ENCODE measurements at places on chromosomes 2 and 18.

DNA sequence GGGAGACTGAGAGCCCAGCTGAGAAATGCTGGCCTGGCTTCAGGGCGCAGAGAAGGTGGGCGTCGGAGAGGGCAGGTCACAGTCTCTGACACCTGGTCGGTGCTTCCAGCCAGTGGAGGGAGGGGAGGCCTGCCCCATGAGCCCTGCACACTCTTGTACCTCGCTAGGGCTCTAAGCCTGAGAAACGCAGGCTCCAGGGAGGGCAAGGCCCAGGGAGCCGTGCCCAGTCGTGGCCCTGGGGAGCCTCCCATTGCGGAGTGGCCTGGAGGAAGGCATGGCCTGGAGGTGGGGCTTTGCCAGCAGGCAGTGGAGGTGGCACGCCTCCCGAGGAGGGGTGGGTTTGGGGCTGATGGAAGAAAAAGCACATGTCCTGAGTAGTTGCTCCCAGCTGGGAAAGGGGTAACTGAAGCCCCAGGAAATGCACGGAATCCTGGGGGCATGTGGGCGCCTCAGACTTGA is 39.0 kb downstream of the MTERF4 start:
- peak; percentile 53 for DNase-seq

GRCh38 chr2:134739879-134740301 is 21.1 kb upstream of the TMEM163 start:
- DNase-seq, result no peak

DNA sequence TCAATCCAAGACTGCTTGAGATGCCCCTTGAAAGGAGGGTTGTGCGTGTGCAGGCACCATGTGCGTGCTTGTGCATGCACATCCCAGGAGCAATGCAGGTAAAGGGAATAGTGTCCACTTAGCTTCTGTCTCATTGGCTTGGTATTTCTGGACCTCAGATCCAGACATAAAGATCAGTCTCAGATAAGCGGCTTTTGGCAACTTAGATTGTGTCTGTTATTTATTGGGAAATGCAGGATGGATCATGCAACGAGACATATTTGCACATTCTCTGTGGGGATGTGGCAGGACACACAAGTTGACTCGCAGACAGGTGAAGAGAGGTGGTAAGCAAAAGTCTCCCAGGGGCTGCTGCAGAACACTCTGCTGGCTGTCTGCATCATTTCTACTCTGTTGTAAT is 67.9 kb downstream of the SETBP1 start:
- DNase-seq, result no peak

GRCh38 chr2:20960003-20960402 is 83.9 kb downstream of the APOB start:
- DNase-seq, result no peak

DNA sequence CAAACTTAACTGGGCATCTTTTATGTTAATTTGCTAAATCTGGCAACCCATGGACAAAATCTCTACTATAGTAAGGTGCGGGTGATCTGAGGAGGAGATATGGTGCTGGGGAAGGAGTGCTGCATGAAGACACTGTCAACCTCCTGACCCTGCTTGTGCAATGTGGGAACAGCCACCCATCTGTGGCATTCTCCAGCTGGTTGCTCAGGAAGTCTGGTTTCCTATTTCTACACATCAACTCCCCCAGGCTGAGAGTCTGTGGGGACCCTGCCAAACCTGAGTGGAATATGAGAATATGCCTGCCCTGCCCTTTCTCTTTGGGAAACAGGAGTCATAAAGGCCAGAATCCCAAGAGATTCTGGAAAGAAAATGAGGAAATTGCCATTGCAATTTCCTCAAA is 60.1 kb upstream of the PAX3 start:
- no peak for DNase-seq

- no peak for DNase-seq
Observed at GRCh38 chr2:132965460-132965859, 295.5 kb upstream of the LYPD1 start.

DNA sequence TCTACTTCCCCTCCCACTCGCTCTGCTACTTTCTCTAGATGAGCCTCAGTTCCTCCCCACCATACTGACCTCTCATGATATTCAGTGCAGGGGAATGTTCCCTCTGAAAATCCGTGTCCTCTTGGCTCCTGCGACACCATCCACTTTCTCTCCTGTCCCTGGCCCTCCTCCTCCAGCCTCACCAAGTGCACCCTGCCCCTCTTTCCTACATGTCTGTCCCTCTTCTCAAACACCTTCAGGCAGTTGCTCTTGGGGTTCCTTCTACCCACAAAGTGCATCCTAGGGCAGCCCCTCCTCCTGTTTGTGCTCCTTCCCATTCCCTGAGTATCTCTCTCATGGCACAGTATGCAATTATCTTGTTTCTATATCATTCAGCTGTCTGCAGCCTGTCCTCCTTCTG is 246.4 kb upstream of the RAB6C start:
- no peak for DNase-seq

GRCh38 chr2:211654211-211654780 is 884.3 kb downstream of the ERBB4 start:
- no peak for DNase-seq

DNA sequence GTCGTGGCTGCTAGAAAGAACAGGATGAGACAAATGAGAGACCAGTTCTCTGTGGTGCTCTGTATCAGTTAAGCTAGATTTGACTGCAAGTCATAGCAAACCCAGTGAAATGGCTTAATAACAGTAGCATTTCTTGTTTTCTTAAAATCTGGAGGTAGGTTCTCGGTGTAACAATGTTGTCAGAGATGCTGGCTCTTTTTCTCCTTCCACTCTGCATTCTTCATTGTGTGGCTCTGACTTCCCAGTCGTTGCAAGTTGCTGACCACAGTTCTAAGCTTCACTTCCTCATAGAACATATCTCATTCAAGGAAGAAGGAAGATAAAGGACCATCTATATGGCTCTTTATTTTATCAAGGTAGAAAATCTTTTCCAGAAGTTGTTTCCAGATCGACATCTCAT is 7.9 kb upstream of the CKAP2L start:
- DNase-seq, result no peak

DNA sequence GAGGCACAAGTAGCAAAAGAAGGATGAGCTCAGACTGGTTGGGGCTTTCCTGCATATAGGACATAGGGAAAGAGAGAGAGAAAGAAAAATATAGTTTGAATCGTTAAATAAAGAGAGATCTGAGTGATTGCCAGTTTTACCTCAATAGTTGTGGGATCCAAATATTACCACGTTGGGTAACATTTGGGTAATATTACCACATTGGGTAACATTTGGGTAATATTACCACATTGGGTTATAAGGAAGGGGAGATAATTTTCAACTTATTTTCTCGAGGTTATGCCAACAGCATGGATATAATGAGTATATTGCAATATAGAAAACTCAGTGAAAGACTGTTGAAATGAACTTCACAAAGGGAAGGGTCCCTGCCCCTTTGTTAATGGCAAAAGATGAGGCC is 20.7 kb downstream of the SP140 start:
- DNase-seq, result no peak

DNA sequence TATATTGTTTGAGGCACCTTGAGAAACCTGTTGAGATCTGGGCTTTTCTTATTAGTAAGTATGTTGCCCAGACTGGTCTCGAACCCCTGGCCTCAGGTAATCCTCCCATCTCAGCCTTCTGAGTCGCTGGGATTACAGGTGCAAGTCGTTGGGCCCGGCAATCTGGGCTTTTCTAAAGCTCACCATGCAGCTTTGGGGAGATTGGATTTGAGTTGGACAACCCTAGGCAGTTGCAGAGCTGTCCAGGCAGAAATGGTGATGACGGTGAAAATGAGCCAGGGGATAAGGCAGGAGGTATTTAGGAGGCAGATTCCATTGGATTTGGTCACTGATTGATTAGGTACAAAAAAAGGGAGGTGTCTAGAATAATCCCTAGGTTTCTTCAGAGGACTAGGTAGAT is 16.2 kb downstream of the NEDD4L start:
- DNase-seq, result no peak

DNA sequence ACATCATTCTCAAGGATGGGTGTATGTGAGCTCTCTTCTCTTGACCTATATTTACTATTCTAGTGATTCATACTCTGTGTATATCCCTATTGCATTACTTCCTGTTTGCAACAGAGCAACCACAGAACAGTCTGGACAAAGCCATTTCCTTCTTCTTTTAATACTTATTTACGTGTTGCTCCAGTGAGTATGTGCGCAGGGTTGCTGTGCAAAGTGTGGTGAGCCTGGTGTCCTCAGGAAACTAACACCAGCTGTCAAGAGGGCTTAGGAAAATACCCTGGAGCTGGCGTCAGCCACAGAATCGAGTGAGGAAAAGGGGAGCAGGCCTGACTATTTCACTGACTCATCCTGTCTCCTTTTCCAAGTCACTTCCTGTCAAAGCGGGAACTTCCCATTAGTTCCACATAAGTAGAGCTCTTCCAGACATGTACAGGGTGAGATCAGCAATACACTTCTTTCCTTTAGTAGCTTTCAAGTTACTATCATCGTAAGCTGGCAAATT is 214.1 kb upstream of the COPS8 start:
- no peak for DNase-seq

DNA sequence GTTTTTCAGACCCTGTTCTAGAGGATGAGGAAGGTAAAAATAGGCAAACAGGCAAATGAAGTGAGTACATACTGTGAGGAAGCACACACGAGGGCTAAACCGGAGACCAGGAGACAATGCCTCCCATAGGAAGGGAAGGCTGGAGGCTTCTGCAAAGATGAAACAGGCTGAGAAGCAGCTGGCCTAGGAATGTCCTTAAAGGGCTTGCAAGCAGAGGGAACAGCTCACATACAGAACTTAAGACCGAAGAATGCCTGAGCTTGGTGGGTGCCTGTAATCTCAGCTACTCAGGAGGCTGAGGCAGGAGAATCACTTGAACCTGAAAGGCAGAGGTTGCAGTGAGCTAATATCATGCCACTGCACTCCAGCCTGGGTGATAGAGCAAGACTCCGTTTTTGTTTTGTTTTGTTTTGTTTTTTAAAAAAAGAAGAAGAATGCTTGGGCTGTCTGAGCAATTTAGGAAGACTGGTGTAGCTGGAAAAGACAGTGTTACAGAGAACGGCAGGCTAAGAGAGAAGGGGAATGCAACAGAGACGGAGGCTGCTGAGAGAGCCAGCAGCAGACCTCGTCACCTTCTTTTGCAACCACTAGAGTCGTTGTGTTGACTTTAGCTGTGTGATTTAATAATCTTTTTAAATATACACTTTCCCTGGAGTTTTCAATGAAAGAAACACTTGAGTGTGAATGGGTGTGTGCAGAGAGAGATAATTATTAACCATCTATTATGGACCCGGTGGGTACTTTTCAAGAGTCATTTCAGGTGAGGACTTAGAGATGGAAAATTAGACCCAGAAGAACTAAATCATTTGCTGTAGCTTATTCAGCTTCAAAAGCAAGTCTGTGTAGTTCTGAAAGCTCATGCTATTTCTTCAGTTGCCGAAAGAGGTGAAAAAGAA is 232.8 kb downstream of the GALR1 start:
- DNase-seq, result no peak

- no peak for DNase-seq
Observed at GRCh38 chr2:159773426-159773825, 24.6 kb downstream of the CD302 start.

DNA sequence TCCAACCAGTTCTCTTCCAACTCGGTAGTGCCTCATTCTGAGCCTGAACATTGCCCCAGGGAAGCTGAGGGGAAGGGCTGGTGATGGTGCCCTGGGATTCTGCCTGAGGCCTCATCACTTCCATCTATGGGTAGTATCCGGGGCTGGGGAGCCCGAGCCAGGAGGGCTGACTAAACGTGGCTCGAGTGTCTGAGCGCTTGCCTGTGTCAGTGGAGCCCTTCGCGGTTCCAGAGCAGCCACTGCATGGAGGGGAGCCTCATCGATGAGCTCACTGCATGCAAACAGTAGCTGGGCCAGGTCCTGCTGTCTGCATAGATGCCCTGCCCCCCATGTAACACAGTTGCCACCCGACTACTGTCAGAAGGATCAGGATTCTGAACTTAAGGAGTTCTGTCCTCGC is 129.3 kb downstream of the GLI2 start:
- no peak for DNase-seq

GRCh38 chr2:226754821-226755604 is 44.6 kb downstream of the IRS1 start:
- DNase-seq, result no peak

DNA sequence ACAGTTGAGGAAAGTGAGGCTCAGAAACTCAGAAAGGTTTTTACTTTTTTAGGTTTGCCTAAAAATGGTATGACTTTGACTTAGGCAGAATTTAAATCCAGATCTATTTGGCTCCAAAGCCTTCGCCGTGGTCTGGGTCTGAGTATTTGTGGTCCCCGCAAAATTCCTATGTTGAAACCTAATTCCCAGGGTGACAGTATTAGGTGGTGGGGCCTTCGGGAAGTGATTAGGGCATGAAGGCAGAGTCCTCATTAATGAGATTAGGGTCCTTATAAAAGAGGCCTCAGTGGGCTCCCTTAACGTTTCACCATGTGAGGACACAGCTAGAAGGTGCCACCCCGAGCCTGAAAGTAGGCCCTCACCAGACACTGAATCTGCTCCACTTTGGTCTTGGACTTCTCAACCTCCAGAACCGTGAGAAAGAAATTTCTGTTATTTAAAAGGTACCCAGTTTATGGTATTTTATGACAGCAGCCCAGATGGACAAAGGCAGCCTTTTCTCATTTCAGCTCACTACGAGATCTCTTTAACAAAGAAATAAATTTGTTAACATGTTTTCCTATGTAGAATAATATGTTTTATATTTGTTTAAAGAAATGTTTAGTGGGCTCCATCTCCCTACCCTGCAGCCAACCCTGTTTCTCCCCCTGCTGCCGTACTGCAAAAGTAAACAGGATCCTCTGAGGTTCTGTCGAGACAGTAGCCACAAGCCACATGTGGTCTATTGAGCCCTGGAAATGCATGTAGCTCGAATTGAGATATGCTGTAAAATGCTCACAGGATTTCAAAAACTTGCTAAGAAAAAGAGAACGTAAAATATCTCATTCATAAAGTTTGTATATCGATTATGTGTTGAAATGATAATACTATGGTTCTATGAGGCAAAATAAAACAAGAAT is 80.6 kb downstream of the MOGAT1 start:
- DNase-seq, result no peak

- DNase-seq, result no peak
Observed at GRCh38 chr18:69217196-69218000, 183.3 kb upstream of the DOK6 start.

DNA sequence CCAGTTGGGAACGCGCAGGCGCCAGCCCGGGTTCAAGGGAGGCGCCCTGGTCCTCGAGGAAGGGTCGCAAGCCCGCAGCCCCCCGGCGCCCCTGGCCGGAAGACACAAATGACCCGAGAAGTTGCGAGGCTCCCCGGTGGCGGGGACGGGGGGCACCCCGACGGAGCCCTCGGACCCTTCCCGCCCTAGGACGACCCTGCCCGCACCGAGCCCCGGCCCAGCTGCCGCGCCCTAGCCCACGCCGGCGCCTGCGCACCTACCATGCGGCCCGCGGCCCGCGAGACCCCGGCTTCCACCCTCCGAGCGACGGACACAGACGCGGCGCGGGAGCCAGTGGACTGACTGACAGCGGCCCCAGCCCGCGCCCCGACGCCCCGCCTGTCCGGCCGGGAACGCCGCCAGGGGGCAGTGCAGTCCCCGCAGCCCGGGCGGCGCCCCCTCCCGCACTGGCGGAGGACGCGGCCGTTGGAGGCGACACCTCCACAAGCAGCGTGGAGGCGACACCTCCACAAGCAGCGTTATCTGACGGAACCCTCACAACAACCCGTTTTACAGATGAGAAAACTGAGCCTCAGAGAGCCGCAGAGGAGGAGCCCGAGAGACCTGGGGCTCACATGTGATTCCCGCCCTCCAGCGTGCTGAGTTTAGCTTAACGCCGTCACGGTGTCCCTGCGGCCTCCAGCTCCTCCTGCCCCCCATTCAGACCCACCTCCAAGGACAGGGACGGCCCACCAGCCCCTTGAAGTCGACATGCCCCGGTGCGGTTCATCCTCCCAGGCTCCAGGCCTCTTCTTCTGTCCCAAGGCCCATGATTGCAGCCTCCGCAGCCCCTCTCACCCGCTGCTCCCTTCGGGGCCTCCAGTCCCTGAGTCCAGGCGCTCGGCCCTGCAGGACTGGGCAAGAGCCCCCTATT is at the start of gene NMUR1:
Gene NMUR1 (minus strand): TSS at position 347 of the 913 bp plus-strand sequence. CDS start 84 bp downstream, at position 263.
- peak; percentile 66 for DNase-seq
